ENCODE measurements at places on chromosomes 4 and X.

DNA sequence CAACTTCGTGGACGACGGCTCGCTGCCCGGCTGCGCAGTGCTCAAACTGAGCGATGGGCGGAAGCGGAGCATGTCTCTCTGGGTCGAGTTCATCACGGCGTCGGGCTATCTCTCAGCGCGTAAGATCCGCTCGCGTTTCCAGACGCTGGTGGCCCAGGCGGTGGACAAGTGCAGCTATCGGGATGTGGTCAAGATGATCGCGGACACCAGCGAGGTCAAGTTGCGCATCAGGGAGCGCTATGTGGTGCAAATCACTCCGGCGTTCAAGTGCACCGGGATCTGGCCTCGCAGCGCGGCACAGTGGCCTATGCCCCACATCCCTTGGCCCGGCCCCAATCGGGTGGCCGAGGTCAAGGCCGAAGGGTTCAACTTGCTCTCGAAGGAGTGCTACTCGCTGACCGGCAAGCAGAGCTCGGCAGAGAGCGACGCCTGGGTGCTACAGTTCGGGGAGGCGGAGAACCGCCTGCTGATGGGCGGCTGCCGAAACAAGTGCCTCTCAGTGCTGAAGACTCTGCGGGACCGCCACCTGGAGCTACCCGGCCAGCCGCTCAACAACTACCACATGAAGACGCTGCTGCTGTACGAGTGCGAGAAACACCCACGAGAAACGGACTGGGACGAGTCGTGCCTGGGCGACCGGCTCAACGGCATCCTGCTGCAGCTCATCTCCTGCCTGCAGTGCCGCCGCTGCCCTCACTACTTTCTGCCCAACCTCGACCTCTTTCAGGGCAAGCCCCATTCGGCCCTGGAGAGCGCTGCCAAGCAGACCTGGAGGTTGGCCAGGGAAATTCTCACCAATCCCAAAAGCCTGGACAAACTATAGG is 1.5 kb downstream of the MAB21L2 start:
- DNase-seq: peak; percentile 13

- DNase-seq: no peak
Observed at GRCh38 chrX:140822184-140822583, 112.6 kb downstream of the LINC00632 start.

DNA sequence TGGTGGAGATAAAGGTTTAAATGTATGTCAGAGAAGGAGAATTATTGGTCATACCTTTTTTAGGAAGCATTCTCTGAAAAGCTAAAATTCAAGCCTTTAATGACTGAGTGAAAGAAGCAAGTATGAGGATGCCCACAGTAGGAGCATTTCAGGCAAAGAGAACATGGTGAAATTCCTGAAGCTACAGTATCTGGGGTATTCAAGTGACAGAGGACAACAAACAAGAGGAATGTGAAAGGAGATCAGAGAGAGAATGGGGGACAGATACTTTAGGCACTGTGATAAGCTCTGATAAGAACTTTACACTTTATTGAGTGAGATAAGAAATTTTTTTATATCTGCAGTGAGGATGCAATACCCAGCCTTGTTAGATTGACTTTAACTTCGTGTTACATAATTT is 621.3 kb upstream of the AGA start:
- no peak for DNase-seq

GRCh38 chr4:43822621-43823020 is 626.0 kb downstream of the KCTD8 start:
- no peak for DNase-seq

GRCh38 chr4:126779001-126779400 is 853.8 kb upstream of the INTU start:
- DNase-seq: no peak

- DNase-seq: peak; percentile 23
Observed at GRCh38 chrX:86171366-86171765, 23.1 kb downstream of the DACH2 start.

GRCh38 chrX:40267334-40268187 is 169.8 kb upstream of the BCOR start:
- DNase-seq: peak; percentile 28

GRCh38 chrX:112668476-112669409 is 11.0 kb downstream of the LHFPL1 start:
- no peak for DNase-seq

DNA sequence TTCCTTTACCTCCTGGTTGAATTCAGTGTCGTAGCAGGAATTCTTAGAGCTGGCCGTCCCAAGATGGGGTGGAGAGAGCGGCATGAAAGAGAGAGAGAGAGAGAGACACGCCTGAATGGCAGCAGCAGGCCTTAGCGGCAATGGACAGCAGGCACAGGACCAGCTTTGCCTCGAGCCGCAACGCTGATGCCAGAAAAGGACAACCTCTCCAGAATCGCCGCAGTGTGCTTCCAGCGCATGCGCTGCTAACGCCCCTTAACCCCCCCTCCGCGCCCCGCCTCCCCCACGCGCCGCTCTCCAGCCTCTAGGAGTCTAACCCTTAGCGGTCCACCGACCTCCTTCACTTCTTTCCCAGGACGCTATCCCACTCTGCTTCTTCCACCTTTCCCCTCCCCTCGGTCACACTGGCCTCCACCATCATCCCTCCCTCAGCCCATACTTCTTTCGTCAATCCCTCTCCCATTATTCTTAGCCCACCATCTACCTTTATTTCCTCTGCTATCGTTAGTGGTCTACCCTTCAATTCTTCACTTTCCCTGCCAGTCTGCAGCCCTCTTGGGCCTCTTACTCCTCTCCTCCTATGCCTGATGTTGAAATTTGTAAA is 10.5 kb upstream of the ZCCHC13 start:
- DNase-seq: peak; percentile 85

GRCh38 chr4:178448372-178449035 is 1006.3 kb upstream of the AGA start:
- no peak for DNase-seq

GRCh38 chr4:166230841-166231240 is 357.8 kb downstream of the TLL1 start:
- DNase-seq: no peak

GRCh38 chr4:10007793-10008608 is 13.3 kb downstream of the SLC2A9 start:
- peak; percentile 41 for DNase-seq

GRCh38 chr4:127140306-127140705 is 492.5 kb upstream of the INTU start:
- DNase-seq: peak; percentile 44

DNA sequence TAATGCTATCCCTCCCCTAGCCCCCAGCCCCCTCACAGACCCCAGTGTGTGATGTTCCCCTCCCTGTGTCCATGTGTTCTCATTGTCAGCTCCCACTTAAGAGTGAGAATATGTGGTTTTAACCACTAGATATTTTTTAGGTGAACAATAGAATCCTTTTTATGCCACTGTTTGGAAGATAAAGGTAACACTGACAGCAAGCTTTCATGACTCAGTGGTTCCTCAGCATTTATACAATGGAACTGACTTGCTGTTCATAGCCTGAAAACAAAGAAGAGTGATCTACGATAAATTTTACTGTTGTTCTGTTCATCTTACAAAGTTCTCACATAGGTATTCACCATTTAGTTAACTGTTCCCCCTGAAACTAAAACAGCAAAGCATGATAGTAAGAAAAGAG is 147.8 kb downstream of the ARHGAP10 start:
- DNase-seq: no peak

DNA sequence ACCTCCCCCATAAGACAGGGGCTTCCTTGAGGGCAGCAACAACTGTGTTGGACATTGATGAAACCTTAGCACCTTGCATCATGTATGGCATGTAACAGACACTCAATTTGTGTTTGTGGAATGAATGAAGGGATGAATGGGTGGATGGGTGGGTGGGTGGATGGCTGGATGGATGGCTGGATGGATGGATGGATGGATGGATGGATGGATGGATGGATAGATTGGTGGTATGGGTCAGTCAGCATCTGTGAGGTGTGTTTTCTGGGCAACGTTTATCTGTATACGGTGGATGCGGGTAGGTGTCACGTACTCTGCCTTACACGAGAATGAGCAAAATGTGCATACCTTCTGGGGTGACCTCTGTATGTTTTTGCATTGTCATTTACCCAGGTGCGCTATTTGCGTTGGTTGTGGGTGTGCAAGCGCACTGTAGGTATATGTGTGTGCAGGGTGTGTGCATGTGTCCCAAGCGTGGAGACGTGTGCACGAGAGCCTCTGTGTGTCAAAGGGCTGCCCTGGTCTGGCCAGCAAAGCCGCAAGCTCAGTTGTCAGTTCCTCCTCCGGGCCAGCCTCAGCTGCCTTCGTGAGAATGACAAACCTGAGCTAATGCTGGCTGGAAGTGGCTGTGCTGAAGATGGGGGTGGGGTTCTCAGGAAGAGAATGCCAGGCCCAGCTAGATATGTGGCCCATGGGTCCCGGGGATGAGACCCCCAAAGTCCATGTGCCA is 26.5 kb downstream of the ELF4 start:
- DNase-seq: no peak

DNA sequence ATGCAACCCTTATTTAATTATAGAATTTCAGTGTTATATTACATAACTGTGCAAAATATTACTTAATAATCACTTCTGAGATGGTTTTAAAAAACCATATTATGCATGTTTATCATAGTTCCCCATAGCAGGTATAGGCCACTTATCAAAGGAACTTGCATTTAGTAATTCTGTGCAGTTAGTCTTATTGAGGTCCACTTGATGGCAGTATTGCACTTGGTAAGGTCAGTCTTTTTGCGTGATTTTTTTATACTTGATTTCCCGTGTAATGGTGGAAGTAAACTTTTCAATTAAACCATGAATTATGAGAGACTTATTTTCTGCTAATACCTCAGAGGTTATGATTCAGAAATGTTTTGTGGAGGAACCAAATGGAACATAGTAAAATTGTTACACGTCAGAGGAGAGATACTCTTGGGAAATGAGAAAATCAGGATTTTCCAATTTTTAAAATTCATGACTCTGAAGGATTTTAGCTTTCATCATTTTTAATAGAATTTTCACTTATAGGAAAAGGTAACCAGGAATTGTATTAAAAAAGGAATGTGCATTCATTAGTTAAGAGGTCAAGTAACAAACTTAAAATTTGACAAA is 230.0 kb downstream of the CCSER1 start:
- peak; percentile 21 for DNase-seq

GRCh38 chr4:72761368-72762038 is 192.5 kb upstream of the ADAMTS3 start:
- no peak for DNase-seq

DNA sequence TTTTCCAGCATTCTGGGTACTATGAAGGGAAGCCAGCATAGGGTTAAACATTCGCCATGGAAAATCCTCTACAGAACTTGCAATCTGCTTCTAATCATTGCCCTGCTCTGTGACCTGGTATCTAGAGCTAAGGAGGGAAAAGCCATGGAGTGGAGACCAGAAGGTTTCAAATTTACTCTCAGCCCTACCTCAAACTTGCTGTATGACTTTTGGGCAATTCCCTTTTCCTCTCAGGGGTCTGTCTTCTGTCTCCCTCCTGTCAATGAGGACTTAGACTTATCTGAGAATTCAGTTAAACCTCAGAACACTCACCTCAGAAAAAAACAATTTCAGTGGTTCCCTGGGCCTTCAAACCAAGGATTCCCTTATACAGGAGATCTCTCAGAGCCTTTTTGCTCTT is 29.1 kb downstream of the ARHGEF9 start:
- no peak for DNase-seq

- no peak for DNase-seq
Observed at GRCh38 chr4:188778905-188779304, 639.7 kb downstream of the TRIML1 start.

DNA sequence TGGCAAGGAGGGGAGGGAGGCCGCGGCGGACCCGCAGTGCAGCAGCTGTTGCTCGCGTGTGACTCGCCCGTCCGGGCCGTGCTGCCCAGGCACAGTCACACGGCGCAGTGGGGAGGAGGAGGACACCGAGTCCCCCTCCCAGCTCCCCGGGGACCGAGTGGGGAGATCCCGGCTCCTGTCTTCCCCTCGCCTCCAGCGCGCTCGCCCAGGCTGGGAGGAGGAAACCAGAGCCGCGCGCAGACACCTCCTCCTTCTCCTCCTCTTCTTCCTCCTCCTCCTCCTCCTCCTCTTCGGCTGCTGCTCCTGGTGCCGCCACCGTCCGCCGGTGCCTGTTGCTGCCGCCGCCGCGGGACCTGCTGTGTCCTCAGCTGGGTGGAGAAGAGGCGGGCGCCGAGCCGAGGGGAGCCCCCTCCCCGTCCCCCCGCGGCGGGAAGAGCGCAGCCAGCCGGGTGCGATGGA is at the start of gene TBC1D1:
Gene TBC1D1, plus strand, starts transcription at position 284 of the 459 bp plus-strand sequence. CDS start 11,012 bp downstream, outside the sequence.
- DNase-seq: peak; percentile 39

DNA sequence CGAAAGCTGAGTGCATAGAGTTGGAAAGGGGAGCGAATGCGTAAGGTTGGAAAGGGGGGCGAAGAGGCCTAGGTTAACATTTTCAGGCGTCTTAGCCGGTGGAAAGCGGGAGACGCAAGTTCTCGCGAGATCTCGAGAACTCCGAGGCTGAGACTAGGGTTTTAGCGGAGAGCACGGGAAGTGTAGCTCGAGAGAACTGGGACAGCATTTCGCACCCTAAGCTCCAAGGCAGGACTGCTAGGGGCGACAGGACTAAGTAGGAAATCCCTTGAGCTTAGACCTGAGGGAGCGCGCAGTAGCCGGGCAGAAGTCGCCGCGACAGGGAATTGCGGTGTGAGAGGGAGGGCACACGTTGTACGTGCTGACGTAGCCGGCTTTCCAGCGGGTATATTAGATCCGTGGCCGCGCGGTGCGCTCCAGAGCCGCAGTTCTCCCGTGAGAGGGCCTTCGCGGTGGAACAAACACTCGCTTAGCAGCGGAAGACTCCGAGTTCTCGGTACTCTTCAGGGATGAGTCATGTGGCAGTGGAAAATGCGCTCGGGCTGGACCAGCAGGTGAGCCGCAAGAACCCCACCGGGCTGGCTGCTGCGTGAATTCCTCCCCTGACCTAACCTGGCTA is at the start of gene DDX3X:
Gene DDX3X, plus strand, starts transcription at position 419 of the 619 bp plus-strand sequence. Its CDS starts 91 bp downstream, at position 510.
- DNase-seq: peak; percentile 85

GRCh38 chrX:41516456-41516855 is 69.3 kb downstream of the NYX start:
- DNase-seq: no peak

DNA sequence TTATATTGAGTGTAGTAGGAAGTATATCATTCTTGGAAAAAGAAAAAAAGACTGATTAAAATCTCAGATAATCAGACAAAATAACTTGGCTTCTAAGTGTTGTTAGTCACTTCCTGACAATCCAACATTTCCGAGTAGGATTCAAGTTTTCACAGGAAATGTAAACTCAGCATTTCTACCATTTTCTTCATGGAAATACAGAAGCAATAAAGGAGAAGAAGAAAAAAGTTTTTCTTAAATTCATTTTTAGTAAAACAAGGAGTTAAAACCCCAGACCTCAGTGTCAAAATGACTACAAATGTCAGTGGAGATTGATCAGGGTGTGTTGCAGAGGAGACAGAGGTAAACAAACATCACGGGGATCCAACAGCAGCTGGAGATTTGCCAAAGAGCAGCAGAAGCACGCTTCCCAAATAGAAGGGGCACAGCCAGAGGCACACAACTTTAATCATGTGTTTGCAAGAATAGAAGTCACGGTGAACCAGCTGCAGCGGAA is 129.3 kb upstream of the FAM9B start:
- DNase-seq: peak; percentile 62

DNA sequence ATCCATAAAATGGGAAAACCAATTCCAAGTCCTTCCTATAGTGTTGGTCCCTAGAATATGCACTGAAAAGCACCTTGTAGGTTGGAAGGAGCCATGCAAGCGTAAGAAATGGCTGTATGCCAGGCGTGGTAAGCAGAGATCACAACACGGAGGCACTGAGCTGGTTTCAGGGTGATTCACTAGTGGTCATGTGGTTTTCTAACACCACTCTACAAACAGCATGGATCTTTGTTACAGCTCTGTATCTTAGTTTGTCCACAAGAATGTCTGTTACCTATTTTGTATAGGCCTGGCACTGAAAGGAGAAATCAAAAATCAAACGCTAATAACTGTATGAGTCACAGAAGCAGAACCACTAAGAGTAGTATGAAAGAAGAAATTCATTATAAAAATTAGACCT is 71.9 kb downstream of the MAGEB17 start:
- peak; percentile 82 for DNase-seq

All from EH (cell line).